ENCODE measurements at places on chromosomes 2 and 18.

- no peak for DNase-seq
Observed at GRCh38 chr18:48754993-48755473, 195.7 kb downstream of the SMAD7 start.

- no peak for DNase-seq
Observed at GRCh38 chr18:65761636-65762295, 11.0 kb downstream of the CDH7 start.

GRCh38 chr18:2508678-2509077 is 62.6 kb downstream of the METTL4 start:
- no peak for DNase-seq

GRCh38 chr2:104584393-104584792 is 269.5 kb upstream of the POU3F3 start:
- no peak for DNase-seq

DNA sequence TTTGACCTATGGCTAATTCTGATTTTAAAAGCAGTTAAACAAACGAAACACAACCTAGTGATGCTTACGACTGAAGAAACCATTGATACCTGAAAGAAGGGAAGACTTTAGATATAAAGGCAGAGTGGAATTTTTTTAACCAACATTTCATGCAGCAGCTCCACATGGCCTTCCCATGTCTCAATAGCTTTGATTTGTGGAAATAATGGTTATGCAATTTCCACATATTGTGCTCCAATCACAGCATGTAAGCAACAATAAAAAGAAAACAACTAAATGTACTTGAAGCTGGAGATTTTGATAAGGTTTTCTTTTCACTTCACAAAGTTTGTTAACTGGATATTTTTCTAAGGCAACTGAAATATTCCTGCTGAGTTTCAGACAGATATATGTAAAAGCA is 82.0 kb upstream of the SLC39A10 start:
- DNase-seq: no peak

DNA sequence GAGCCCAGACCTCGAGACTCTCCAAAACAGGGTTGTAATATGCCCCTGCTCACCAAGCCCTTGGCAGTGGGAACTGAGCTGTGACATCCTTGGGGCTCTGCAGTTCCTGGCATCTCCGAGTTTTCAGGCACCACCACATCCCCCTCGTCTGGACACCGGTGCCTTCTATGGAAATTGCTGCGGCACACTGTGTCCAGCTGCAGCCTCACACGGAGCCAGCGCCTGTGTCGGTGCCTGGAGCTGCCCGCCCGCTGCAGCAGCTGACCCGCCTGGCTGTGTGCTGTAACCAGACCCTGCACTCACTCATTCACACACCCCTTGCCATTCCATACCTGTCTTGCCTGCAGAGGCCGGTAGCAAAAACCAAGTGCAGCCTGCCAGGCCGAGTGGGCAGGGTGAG is 11.8 kb downstream of the IWS1 start:
- DNase-seq: no peak

GRCh38 chr2:131033786-131034121 is 59.5 kb downstream of the FAM168B start:
- DNase-seq: no peak

DNA sequence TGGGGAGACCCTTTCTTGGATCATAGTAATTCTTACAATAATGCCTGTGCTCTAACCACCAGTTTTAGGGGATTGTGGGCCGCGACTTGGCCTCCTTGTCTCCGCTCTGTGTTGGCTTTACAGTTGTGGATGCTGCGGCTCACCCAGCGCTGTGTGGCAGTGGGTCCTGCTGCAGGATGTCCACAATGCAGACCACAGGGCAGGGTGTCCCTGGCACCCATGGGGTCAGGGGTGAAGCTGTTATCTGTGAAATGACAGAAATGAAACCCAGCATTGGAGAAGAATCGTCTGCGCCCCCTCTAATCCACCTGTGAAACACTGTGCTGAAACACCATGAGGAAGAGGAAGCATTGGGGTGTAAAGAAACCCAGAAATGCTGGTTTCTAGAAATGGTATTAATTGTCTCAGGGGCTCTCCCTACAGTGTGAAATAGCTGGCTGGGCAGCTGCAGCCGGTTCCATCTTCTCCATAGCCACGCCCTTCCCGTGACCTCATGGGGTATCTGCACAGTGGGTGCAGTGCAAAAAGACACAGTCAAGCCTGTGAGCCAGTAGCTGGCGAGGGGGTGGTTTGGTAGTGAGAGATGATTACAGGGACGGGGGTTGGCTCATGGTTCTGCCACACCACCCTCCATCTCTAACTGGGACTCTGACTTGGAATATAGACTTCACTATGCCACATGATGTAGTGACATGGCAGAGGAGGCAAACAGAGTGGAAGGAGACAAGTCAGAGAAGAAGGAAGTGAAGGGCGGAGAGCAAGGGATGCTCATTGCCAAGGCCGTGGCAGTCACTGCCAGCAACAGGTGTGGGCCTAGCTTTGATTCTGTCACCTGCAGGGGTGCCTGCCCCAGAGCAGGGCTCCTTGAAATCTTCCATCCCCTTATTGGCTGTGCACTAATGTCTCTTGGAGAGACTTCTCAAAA is 16.2 kb downstream of the INPP4A start:
- peak; percentile 69 for DNase-seq

DNA sequence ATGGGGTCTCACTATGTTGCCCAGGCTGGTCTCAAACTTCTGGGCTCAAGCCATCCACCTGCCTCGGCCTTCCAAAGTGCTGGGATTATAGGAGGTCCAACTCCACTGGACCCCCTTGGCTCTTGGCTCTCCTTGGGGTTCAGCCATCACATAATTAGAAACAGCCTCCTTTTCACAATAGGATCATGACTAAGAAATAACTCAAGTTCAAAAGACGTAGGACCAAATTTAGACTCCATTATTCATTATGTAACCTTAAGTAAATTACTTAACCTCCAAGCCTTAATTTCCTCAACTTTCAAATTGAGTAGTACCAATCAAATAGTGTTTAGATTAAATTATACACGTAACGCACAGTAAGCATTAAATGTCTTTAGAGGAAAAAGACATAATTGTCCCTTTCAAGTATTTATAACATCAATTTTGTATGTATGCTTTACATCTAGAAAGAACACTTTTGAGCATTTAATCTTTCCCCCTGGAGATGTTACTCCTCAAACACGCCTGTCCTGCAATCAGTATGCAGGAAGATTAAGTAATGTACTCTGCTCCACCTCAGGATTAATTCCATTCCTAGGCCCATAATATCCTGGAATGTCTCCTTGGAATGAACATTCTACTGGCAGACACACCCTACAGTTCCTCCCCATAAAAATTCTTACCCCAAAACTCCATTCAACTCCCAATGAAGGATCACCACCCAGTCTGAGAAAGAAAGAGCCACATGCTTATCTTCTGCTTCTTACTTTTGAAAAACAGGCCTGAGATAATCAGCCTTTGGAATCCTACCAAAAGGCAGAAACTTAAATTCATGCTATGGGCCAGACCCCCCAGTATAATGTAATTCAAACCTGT is 49.1 kb downstream of the COBLL1 start:
- DNase-seq: no peak

DNA sequence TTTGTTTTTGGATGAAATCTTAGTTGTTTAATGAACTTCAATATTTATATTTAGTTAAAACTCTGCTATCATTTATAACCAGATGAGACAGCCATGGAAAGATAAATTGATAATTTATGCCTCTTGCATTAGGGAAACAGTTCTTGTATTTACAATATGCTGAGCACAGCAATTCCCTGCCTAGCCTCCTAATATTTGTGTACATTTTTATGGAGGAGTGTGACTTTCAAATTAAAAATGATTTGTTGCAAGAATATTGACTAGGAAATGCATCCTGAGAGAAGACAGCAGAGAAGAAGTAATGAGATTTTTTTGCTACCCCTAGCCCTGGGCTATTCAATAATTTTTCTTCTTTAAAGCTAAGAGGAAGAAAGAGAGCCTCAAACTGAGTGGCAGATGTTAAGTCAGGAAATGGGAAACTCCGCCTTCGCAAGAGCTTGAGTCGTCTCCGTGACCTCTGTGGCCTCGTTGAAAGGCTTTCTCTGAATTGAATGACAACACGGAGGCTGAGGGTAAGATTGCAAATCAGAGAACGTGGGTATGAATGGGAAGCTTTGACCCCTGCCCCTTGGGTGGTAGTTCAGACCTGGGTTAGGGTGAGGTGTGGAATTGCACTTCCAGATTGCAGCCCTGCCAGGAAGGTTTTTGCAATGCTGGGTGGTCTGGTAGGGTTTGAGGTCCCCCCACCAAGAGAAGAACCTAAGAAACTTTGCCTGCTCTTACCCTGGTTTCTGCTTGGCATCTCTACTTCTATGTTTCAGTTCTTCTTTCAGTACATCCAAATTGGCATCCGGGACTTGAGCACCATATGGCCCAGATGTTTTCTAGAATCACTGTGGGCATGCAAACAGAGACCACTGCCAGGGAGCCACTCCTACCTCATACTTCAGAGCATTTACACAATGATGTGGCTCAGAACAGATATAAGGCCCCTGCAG is 210.3 kb upstream of the RBMS1 start:
- no peak for DNase-seq

DNA sequence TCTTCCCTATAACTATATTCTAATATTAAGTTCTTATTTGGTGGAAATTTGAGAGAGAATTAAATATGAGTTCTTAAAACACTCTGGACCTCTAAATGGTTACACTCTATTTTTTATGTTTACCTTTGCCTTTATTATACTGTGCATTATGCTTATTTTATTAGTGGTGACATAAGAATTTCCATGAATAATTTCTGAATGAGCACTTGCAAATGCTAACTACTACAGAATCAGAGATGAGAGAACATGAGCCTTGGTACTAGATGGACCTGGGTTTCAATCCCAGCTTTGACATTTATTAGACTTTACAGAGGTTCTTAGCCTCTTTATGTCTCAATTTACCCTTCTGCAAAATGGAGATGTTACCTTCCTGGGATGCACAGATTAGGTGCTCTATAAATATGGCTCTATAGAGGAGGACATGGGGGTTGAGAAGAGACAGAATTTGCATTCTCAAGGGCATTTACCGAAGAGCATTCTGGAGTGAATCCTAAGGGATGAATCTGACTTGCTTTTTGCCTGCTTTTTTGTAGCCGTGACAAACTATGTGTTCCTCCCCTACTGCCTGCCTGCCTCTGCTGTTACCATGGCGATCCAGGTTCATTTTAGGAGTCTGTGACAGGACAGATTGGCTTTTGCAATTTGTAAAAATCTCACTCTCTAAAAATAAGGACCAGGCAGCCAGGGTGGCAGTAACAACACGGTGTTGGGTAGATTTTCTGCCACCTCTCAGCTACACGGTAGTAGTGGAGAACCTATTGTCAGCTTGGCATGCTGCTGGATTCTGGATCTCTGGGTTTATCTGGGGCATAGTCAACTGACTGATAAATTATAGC is 20.7 kb upstream of the CNRIP1 start:
- DNase-seq: no peak

DNA sequence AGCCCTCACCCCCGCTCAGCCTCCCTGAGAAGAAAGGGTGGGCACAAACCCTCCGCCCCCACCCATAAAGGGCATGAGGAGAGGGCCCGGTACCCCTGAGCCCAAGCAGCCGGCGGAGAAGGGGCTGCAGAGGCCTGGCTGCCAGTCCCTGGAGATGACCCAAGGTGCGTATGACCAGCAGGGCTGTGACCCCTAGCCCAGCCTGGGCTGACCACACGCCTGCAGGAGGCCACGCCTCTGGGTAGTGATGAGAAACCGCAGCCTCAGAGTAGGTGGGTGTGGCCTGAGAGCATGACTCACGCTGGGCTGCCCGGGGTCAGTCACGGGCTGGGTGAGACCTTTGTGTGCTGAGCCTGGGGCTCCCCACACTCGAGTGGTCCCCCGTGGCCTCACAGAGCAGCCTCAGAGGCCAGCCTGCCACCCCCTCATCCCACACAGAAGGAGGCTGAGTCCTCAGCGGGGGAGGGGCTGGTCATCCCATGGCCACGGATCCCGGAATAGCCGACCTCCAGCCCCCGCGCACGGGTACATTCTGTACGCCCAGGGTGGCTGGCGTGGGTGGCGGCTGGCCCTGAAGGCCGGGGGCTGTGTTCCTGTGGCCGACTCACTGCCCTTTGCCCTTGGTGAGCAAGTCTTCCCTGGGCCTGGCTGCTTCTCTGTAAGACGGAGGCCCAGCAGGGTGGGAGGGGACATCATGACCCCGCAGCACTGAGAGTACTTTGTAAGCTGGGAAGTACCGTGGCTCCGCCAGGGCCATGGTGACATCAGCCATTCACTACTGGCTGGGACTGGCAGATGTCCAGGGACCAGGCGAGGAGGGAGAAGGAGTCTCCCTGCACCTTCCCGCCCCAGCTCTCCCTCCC is 110.8 kb upstream of the OTOS start:
- DNase-seq: no peak

DNA sequence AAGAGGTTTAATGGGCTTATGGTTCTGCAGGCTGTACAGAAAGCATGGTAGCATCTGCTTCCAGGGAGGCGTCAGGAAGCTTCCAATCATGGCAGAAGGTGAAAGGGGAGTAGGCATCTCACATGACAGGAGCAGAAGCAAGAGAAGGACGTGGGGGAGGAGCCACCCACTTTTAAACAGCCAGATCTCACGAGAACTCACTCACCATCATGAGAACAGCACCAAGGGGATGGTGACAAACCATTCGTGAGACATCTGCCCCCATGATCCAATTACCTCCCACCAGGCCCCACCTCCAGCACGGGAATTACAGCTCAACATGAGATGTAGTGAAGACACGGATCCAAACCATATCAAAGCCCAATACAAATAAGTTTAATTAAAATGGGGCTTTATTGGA is 113.8 kb downstream of the ATL2 start:
- no peak for DNase-seq

DNA sequence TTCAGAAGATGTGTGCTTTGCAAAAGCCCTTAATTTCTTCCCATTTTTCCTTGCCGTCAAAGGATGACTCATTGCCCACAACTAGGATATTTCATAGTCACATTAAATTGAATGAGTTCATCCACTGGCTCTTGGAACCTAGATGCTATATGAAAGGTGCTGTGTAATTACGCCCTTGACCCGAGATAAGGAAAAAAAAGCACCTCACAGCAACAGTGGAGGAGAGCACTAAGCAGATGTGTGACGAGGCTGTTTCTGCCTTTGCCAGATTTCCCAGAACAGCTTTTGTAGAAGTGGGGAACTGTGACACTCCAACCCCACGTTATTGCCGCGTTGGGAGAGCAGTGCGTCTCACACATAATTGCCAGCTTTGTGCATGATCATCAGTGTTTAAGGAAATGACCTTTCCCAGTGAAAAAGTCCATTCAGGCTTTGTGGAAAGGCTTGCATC is 33.3 kb upstream of the TMEM87B start:
- no peak for DNase-seq

DNA sequence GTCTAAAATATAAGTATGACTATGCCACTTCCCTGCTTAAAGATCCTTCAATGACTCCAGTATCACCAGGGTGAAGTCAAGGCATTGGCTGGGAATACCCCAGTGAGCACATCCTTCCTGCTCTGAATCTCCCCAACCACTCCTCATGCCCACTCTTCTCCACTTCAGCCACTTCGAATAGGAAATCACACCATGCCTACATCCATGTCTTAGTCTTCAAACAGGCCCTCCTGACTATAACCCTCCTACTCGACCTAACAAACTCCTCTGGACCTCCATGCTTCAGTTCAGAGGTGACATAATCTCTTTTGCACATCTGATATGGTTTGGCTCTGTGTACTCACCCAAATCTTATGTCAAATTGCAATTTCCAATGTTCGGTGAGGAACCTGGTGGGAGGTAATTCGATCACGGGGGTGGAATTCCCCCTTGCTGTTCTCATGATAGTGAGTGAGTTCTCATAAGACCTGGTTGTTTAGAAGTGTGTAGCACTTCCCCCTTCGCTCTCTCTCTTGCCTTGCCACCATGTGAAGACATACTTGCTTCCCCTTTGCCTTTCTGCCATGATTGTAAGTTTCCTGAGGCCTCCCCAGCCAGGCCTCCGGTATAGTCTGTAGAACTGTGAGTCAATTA is 87.8 kb upstream of the TFCP2L1 start:
- no peak for DNase-seq

- DNase-seq: no peak
Observed at GRCh38 chr2:12641441-12641840, 75.3 kb upstream of the TRIB2 start.
